ENCODE measurements at places on chromosomes 16 and 17.
A peak's percentile ranks its signal among the peaks of the same experiment; 100 is the strongest.

GRCh38 chr17:40358323-40359038 is 6.1 kb downstream of the GJD3 start:
- DNase-seq, result peak; percentile 94

GRCh38 chr17:45292696-45293412 is 24.0 kb downstream of the MAP3K14 start:
- no peak for DNase-seq

DNA sequence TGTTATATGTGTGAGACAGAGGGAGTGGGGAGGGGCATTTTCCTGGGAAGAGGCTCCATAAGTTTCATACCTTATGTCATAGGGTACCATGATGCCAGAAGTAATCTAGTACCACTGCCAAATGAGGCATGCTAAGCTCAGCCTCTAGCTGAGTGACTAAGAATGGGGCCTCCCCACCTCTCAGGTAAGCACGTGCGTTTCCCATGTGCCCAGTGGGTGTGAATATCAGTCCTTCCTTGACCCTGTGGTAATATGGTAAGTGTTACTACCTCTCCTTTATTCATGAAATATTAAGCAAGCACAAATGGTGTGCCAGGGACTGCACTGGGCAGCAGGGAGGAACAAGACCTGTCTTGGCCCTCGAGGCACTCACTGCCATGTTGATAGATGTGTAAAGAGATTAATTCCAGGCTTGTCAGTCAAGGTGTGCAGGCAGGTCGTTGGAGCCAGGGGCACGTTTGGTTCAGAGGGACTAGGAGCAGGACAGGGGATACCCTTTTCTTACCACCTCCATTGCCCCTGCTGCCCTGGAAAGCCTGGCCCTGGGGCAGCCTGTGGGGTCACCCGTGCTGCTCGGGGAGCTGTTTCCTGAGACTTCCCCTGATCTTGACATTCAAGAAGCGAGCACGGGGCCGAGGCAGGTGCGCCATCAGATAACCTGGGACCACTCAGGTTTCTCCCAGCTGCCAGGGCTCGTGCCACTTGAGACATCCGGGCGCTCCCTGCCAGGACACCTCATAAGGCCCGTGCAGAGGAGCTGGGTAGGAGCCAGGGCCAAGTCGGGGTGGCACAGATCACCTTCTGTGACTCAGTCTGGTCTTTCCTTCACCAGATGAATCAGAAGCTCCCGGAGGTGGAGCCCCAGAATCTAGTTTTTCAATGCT is 8.8 kb downstream of the RSAD1 start:
- no peak for DNase-seq

GRCh38 chr17:70636517-70637133 is 467.3 kb downstream of the KCNJ2 start:
- DNase-seq, result peak; percentile 78

GRCh38 chr16:20271893-20272292 is 55.4 kb downstream of the GP2 start:
- DNase-seq, result peak; percentile 2

GRCh38 chr17:68854452-68854851 is 100.7 kb downstream of the ABCA8 start:
- no peak for DNase-seq

DNA sequence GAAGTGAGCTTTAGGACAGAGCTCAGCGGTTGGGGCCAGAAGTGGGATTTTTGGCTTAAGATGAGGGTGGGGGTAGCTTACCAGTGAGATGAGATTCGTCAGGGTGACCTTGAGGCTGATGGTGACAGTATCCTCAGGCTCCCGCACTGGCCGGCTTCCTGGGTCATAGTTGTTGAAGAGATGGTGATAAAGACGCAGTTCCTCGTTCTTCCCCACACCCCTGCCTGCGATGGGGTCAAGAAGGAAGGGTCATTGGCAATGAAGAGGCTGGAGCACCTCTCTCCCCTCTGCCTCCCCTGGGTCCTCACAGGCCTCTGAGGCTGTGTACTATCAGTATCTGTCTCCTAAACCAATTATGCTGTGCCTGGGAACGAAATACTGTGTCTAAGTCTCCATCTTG is 358 bp downstream of the CHRNE start:
- DNase-seq, result no peak

- no peak for DNase-seq
Observed at GRCh38 chr17:69819316-69820087, 255.5 kb upstream of the KCNJ16 start.

GRCh38 chr16:14369734-14370598 is 260.1 kb downstream of the PARN start:
- DNase-seq, result no peak

DNA sequence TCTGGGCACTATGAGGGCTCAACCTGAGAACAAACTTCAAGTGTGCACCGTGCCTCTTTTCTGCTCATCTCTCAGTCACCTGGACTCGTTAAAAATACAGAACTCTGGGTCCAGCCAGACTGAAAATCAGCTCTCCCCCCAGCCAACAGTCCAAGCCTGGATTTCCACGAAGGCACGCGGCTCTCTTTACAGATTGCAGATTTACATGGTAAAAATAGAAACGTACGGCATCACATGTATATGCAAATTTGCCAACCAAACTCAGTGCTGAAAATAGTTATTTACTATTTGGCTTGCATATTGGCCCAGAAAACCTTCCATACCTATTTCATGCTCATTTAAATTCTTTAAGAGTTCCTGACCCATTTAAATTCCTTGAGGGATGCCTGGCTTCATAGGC is 315.8 kb downstream of the MAF start:
- no peak for DNase-seq

- no peak for DNase-seq
Observed at GRCh38 chr17:76995387-76996105, 127.3 kb downstream of the MGAT5B start.

GRCh38 chr17:80663781-80664206 is 119.2 kb downstream of the RPTOR start:
- no peak for DNase-seq

- DNase-seq, result no peak
Observed at GRCh38 chr16:75718452-75718851, 7.8 kb downstream of the CPHXL start.

DNA sequence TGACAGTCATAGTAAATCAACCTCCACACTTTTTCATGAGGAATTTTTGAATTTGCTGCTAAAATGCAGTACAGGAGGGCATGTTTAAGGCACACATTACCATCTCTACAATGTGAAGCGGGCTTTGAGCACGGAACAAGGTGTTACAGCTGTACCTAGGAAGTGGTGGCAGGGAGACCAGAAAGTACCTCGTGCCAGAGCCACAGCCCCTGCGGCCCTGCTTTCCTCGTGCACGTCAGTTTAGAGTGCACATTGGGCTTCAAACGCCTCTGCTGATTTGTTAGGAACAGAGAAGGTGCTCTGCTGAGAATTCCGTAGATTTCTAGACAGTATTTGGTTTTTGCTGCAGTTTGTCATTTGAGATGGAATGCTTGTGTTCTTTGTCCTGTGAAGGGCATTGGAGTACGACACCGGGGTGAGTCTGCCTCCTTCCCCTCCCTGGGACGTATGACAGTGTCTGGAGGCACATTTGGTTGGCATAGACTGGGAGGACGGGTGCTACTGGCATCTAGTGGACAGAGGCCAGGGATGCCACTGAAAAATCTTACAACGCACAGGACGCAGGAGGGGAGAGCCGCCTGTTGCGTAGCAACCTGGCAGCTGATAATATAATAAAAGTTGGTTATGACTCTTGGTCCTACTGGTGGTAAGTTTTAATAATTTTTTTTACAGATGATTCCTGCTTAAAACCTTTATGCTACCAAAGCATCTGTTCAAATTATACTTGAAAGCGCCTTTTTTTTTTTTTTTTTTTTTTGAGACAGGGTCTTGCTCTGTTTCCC is 9.1 kb downstream of the FOXK2 start:
- DNase-seq, result peak; percentile 62

GRCh38 chr16:78284957-78285434 is 185.5 kb downstream of the WWOX start:
- no peak for DNase-seq

DNA sequence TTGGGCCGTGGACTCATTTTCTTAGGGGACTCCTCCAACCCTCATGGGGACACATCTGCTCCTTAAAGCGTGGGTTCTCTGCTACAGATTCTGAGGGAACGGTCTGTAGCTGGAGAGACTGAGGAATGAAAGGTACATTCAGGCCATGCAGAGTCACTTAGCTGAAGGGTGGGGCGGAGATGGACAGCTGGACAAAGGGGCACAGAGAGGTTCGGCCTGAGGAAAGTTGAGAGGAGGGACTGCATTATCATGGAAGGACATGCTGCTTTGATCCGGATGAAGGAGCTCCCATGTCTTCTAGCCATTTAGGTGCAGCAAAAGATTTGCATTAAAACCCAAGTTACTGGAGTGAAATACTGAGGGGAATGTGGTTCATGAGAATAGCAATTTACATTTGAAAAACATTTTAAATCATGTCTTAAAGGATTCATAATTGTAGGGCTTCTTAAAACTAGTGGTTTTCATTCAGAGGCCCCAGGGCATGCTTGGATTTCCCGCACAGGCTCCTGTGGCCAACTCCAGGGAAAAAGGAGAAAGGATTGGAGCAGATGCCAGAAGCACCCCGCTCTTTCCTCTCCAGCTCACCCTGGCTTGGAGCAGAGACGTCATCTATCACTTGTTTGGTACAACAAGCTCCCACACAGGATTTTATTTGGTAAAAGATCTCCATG is 54.2 kb downstream of the CDRT4 start:
- DNase-seq, result no peak

- DNase-seq, result no peak
Observed at GRCh38 chr17:45578516-45579455, 88.3 kb upstream of the PLEKHM1 start.

- DNase-seq, result peak; percentile 96
Observed at GRCh38 chr17:10033959-10034358, 128.9 kb upstream of the RCVRN start.

- no peak for DNase-seq
Observed at GRCh38 chr17:43085474-43085873, 39.7 kb downstream of the BRCA1 start.

- no peak for DNase-seq
Observed at GRCh38 chr16:47470810-47471209, 9.7 kb downstream of the PHKB start.

DNA sequence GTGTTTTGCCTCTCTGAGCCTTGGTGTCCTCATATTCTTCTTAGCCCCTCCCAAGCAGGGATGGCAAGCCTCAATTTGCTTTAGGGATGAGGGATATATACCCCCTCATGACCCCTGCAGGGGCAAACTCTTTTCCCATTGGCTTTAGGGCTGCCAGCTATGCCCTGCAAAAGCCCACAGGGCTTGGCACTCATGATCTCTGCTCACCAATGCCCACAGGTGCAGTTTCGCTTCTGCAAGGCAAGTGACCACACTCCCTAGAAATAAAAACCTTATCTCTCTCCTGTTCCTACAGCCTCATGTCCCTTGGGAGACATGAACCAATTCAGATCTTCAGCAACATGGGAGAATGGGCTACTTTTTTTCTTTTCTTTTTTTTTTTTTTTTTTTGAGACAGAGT is 8.8 kb downstream of the BEAN1 start:
- DNase-seq, result no peak

- DNase-seq, result peak; percentile 77
Observed at GRCh38 chr17:28381141-28381825, 9.8 kb downstream of the SARM1 start.

- DNase-seq, result no peak
Observed at GRCh38 chr16:4597174-4597573, 17.5 kb downstream of the UBALD1 start.

GRCh38 chr17:81121841-81122733 is 43.2 kb upstream of the PVALEF start:
- no peak for DNase-seq

GRCh38 chr16:85541181-85541580 is 71.9 kb upstream of the GSE1 start:
- DNase-seq, result no peak

DNA sequence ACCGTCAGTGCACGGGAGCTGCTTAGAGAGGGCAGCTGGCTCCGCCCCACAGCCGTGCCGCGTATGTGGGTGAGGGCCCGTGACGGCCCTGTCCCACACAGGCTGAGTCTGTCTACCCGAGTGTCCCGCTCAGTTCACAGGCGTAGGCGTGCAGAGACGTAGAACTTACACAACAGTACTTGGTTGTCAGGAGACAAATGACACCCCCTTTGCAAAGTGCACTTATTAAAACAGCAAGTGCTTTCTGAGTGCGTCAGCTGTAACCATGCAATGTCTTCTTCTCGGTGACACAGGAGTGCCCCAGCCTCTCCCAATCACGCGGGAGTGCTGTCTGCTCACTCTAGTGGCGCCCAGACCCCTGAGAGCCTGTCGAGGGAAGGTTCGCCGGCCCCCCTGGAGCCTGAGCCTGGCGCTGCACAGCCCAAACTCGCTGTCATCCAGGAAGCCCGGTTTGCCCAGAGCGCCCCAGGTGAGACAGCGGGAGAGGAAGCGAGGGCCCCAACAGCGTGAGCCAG is 64.2 kb downstream of the FOXK2 start:
- peak; percentile 54 for DNase-seq

Measured in suppressor macrophage (primary cell).